ENCODE measurements at places on chromosomes 3 and 15.

DNA sequence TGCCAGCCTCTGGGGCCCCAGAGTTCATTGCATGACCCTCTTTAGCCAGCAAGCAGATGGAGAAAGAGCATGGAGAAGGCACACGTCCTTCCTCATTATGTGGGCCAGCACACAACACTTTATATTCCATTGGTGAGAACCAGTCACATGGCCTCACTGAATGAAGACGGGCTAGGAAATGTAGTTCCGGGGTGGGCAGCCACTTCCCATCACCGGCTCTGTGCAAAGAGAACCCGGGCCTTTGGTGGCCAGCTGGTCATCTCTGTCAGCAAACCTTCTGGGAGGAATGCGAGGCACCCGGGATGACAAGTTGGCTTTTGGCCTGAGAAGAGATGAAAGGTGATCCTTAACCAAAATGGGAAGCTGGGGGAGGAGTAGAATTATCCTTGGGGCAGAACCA, 90.2 kb upstream of the VGLL4 start:
- no peak for DNase-seq

GRCh38 chr3:5806192-5806591, 618.7 kb downstream of the EDEM1 start:
- peak; percentile 10 for DNase-seq

GRCh38 chr3:79521221-79521848, 246.5 kb downstream of the ROBO1 start:
- DNase-seq: no peak

- DNase-seq: no peak
Observed at GRCh38 chr3:100695696-100696095, 13.6 kb upstream of the TFG start.

GRCh38 chr3:177320765-177321247, 123.5 kb upstream of the TBL1XR1 start:
- DNase-seq: no peak

DNA sequence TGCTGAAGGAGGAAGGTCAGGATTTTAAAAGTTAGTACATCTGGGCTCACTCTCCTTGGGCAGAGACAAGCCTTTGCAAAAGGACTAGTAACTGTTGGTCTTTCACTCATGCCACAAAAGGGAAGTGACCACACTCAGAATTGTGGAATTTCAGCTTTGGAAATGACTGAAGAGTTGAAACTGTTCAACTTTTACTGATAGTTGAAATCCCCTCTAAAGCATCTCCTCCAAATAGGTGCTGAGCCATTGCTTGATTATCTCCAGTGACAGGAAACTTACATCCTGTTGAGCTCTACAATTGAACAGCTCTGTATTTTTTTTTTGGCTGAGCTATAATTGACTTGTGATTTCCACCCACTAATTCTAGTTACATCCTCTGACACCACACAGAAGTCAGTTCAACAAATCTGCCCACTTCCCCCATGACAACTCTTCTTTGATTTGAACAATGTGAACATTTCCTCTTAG, 254.8 kb upstream of the TPRG1 start:
- DNase-seq: no peak

GRCh38 chr3:97942801-97943546, 29.3 kb downstream of the RIOX2 start:
- no peak for DNase-seq

DNA sequence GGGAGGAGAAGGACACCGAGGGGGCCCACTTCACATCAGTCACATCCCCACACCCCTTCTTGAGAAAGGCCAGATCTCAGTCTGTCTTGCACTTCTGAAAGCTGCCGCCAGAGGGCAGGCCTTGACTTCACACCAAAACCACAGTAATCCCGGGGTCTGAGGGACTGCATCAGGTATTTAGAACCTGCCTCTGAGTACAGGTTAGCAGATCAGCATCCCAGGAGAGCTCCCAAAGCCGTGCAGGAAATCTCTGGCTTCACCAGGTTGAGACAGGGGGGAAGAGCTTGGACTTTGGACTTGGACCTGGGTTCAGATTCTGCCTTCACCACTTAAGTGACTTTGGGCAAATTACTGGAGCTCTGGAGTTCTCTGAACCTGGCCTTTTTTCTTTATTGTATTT, 50.3 kb downstream of the LHFPL4 start:
- peak; percentile 81 for DNase-seq

DNA sequence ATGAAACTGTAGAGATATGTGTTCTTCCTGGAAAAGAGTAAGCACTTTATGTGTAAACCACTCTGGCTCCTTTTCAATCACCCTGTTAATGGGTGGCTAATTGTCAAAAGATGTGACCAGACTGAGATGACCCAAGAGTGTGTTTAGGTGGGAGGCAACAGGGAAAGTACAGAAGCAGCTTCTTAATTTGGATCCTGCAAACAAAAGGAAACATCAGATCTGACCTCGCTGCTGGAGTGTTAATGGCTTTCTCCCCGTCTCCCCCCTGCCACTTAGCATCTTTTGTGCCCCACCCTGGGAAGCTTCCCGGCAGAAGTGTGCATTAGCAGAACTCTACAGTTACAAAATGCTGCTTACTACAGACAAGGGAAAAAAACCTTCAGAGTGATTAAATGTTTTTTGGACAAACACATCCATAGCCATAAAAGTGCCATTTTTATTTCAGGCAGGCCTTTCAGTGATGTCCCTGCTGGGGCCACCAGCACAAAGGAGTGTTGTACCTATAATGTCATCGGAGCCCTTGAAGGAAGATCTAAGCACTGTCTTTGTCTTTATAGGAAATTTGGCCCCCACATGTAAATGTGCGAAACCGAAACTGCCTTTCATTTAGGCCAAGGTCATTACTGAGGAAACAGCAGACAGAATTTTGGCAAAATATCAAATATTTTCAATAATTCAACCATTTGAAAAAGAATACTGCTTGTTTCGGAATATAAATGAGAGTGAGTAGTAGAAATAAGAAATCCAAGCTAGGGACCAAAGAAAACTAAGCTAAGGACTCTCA, 311.0 kb downstream of the WDR72 start:
- no peak for DNase-seq

DNA sequence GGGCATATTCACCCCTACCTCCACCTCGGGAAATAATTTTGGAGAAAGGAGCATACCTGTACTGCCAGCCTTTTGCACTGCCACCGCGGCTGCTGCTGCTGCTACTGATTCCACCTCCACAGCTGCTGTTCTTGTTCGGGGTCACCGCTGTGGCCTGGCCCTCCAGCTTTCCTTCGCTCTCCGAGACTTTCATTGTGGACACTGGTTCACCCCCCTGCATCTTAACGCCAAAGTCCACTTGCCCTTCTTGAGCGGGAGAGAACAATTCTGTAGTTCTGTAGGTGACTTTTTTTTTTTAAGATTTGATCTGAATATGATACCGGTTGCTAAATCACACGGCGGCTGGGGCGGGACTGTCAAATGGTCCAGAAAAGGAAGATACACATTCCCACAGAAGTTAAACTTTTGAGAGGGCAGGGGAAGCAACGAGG, 701 bp downstream of the OSBPL11 start:
- DNase-seq: peak; percentile 22

DNA sequence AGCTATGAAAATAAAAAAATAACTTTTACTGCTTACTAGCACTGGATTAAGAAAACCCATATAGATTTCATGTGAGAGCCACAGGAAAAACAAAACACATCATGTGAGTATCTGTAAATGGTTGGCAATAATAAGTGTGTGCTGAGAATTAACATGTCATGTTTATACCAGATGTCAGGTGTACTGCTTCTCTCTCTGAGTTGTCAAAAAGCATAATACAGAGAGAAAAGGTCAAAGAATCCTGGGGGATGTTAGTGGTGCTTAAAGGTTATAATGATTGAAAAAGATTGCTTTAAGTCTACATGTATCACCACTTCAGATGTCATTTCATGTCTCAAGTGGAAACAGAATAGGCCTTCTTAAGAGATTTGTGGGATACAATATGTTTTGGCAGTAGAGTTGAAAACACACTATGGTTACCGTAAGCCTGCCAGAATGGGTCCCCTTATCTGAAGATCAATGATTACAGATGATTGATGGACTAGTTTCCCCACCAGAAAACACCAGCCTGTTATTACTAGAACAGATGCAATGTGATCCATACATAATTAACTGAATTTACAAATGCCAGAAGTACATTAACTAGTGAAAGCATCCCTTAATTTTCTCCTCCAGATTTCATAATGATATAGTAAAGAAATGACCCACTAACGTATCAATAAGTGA, 204.1 kb downstream of the CNTN3 start:
- no peak for DNase-seq

- DNase-seq: no peak
Observed at GRCh38 chr15:60406513-60407414, 9.0 kb upstream of the ANXA2 start.

DNA sequence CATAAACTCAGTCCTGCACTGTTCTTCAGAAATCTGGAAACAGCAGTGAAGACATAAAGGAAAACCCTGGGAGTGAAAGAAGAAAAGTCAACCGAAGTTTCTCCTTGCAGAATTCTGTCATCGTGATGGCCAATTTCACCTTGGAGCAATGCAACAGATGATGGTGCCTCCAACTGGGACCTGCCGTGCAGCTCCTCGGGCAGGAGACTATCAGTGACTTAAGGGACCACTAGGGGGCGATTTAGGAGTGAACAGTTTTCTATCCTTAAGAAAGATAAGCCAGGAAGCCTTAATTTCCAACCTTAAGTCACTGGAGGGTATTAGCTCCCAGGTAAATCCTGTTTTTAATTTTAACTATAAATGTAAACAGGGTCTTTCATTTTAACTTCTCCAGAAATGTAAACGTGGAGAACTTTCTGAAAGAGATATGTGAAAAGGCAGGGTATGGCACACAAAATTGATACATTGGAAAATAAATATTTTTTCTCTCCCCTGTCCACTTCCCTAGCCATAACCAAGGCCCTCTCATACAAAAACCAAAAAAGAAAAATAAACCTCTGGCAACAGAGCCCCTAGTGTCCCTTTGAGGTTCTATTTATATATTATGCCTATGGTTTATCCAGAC, 116.3 kb downstream of the PDZRN3 start:
- peak; percentile 78 for DNase-seq

DNA sequence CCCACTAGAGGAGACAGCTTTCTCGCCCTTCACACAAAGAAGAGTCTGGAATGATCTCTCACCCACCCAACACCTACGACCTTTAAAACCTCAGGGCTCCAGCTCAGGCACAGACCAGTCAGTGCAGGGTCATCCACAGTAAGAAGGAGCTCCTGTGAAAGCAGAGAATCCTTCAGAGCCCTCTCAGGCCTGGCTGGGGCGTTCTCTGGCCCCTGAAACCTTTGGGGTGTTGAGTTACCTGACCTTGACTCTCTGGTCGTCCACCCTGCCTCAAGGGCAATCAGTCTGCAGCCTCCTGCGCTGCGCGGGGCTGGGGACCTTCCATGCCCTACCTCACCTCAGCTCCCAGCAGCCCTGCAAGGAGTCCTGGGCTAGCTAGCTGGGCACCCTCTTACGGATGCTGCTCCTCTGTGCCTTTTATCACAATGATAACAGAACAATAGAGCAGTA, 106.2 kb downstream of the ADCY5 start:
- DNase-seq: no peak

- DNase-seq: no peak
Observed at GRCh38 chr3:73101881-73102280, 40.4 kb downstream of the EBLN2 start.

DNA sequence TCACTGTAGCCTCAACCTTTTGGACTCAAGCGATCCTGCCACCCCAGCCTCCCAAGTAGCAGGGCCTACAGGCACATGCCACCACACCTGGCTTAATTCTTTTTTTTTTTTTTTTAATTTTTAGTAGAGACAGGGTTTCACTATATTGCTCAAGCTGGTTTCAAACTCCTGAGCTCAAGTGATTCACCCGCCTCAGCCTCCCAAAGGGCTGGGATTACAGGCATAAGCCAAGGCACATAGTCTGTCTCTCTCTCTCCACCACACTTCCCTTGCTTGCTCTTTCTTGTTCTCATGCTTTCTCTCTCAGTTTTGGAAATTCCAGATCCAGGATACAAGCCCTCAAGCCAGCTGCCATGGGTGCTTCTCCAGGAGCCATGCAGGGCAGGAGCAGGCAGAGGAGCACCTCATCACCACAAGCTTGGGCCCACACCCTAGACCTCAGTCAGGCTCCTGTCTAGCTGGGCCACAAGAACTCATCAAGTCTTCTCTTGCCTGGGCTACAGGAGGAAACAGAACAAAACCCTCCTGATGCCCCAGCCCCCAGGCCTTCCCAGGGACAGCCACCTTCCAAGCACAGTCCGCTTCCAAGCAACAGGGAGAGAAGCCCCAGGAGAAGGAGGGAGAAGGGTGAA, 145.3 kb upstream of the LPP start:
- no peak for DNase-seq

DNA sequence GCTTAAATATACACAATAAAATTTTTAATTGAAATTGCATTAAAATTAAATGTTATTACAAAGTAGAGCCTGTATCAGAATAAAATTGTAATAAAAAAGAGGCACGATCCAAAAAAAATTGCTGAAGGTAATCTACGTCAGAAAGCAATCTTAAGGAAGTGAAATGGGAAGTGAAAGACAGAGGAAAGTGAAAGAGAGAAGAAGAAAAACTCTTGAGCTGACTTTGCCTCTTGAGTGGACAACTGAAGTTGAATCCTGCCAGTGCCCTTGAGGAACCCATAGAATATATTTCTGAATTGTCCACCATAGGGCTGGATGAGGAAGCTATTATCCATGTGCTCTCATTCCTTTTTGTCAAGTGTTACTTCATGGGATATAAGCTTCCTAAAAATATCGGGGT, 285.1 kb upstream of the STAC start:
- no peak for DNase-seq

DNA sequence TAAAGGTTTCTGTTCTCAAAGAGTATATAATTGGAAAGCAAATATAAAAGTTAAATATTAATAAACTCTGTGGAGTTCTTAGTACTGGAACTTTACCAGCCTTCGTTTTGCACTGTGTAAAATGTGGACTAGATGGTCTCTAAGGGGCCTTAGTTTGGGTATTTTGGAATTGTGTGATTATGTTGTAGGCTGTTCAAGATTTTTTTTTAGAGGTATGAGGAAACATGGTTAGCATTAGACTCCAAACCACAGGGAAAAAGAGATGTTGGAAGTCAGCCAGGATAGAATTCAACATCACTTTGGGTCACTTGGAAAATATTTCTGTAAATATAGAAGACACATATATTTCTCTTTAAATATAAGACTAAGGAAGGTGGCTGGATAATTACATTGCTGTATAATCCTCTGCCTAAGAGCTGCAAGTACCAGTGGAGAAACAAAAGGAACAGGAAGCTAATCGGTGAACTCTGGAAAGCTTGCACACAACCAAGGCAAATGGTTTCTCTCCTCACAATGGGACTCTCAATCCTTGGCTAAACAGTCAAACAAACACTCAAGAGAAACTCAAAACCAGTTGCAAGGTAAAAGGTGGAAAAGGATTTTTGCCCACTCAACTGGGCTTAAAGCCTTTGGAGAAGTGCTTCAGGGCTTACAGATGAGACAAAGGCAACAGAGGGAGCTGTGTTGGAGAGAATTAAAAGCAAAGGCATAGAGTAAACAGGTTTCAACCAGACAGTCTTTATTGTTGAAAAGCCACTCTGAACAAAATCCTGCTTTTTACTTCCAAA, 141.7 kb downstream of the NR1D2 start:
- DNase-seq: no peak

All from WERI-Rb-1 (cell line).